Left cardiac atrium (tissue), 4 donors: ENCODE measurements at places on chromosomes 1 and 21. TPM values are rescaled to one million over a fixed set of nuclear protein-coding genes. Genes with fewer than 3 reads are reported as not detected.

GRCh38 chr1:51331206-51332100 is 1.1 kb upstream of the TTC39A start:
- DNase-seq = peak; percentile 37

GRCh38 chr1:179318491-179318890 is 24.9 kb downstream of the SOAT1 start:
- DNase-seq = no peak

The C1QC gene
- 121 TPM for total RNA-seq

GRCh38 chr1:98049370-98050135 is 128.7 kb upstream of the DPYD start:
- no peak for DNase-seq

DNA sequence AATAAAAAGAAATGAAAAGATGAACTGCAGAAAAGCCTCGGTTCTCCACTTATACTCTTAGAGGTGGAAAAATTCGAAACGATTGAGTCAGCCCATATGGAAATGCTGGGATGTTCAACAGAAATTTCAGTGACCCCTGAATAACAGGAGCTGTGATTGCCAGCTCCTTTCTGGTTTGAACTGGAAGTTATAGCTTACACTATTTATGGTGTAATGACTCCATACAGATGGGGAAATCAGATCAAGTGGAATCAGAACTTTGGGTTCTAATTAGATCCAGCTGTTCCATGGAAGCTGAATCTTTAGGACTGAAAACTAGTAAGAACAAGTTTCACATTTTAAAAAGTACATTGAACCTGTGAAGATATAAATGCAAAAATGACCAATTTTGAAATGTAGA is 569.3 kb upstream of the ZRANB2 start:
- DNase-seq = no peak

- no peak for DNase-seq
These were observed 2.1 kb upstream of the EDN2 start for GRCh38 chr1:41486371-41487125.

DNA sequence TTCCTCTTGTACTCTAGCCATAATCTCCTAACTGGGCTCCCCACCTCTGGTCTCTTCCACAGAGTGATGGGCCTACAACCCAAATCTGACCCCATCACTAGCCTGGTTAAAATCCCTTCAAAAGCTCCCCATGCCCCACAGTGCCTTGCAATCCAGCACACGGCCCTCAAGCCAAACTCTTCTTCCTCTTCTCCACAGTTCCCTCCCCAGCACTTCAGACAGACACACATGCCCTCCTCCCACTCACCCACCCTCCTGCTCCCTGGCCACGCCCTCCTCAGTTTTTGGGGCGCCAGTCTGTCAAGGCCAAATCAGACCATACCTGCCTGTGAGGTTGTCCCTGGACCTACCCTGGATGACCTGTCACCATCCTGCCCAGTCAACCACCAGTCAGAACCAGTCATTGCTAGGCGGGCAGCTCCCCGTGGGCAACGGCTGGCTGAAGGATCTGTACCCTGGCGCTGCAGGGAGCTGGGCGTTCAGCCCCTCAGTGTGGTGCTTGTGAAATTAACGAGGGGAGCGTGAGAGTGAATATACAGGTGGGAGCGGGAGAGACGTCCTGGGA is 753 bp downstream of the C1orf210 start:
- no peak for DNase-seq

The CACNA1S gene
- total RNA-seq = not detected

DNA sequence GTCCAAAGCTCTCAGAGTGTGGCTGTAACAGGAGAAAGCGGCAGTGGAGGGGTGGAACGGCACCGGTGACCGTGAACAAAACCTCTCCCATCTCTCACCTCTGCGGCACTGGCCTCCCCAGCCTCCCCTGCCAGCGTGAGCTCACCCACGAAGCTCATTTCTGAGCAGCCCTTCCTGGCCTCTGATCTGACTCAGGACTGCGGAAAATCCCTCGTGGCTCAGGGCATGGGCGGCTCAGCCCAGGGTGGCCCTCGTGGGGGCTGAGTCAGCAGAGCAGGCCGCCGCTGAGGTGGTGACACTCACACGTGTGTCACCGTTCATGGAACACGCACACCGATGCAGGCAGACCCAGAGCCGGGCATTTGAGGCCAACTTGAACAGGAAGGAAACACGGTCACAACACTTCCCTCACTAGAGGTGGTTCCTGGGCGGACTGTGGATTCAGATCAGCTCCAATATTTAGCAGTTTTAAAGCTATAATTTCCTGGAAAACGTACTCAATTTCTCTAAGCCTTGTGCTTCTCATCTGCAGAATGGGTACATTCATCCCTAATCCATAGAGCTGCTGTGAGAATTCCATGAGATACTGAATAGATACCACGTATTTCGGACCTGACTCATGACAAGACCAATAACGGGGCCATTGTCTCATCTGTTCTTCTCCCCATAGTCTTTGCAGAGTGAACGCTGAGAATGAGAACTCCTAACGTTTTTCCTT is 115.0 kb upstream of the TMPRSS2 start:
- DNase-seq = peak; percentile 16
